ENCODE measurements at places on chromosomes 3 and 15.

DNA sequence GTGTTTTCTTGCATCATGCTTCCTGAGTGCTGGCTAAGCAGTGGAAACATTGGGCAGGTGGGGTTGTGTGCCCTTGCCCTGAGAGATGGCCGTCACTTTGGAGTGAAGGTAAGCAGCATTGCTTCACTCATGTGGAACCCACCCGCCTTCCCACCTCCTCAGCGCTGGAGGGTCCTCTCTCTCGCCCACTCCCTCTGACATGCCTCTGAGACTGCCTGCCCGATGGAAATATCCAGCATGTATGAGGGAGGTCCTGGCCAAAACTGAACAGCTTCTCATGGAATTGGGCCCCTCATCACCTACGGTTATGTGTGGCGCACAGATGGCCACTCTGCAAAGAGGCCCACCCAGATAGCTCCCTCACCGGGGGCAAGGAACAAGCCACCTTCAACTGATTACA is 48.6 kb downstream of the SMAD3 start:
- no peak for DNase-seq

DNA sequence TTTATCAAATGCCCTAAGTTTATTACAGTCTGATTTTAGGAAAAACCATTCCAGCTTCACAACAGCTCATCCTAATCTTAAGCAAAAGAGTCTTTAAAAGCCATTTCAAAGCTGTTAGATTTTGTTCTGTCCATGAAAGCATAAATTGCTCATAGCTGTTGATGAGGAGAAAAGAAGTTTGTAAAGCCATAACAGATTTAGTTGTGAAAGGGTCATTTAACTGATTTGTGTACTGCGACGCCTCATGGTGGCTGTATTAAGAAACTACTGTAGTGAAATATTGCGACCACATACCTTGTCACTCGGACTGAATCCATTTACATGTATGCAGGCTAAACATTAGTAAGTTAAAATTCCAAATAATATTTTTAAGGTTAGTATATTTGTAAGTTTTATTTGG is 20.9 kb downstream of the BBX start:
- DNase-seq, result no peak

DNA sequence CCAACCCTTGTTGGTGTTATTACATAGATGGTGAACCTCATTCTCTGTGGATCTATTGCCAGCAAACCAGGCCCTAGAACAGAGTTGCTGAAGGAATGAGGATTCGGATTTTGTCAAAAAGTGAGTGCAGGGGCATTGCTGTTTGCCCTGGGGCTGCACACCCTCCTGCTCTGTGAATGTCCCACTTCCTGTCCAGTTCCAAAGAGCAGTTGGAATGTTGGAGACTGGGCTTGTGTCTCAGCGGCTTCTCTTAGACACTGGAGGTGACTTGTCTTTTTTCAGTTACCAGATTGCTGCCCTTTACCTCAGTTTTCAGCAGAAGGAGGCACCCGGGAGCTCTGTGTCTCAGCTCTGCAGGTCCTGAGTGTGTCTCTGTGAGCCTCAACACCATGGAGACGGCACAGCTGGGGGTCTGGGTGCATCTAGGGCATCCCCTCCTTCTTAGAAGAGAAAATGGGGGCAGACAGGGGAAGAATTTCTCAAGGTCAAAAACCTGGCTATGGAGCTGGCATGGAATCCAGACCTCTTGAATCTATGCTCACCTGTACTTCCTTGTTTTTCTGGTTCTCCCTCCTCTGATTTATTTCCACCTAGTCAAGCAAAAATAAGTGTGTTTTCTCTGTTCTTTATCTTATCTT is 46.3 kb downstream of the LIMD1 start:
- no peak for DNase-seq

DNA sequence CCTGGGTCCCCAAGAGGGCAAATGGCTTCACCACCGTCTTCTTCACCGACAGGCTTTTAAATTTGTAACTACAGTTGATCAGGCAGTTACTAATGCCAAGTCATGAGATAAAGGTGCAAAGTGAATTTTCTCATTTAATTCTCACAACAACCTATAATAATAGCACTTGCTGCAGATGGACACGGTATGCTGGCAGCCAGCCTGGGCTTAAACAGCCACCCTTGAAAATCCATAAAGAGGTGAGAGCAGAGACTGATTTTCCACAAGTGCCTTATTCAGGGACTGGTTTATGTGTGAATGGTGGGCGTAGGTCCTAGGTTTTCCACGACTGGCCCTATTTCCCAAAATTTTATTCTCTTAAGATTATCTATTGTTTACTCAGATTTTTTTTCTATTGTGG is 117.8 kb downstream of the RAB11A start:
- DNase-seq, result no peak

GRCh38 chr15:41631880-41632470 is 28.2 kb upstream of the MGA start:
- no peak for DNase-seq

DNA sequence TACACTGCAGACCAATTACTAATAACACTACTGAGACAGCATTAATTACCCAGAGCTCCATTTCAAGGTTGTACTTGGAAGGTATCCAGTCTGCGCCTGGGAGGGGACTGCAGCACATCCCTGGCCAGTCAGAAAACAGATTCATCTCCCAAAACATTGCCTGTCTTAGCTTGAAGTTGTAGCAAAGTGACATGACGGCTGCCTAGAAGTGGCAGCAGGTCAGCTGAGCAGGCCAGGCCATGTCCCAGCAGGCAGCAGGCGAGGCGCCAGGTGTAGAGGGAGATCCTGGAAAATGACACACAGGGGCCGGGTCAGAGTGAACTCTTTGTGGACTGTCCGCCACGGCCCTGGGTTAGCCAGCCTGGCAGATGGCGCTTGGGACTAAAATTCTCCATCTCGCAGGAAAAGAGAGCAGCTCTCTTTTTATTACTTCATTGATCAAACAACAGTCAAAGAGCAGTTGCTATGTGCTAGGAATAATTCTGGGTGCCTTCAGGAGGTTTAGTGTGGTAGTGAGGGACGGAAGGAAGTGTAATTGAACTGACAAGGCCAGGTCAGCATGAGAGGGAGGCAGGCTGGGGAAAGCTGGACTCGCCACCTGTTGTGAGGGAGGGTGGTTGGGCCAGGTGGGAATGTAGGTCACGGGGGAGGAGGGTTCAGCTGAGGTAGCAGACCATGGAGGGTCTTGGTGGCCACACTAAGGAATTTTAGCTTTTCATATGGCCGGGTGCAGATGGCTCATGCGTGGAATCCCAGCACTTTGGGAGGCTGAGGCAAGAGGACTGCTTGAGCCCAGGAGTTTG is 1.3 kb upstream of the MAP6D1 start:
- DNase-seq, result no peak

GRCh38 chr3:445960-446359 is 249.4 kb downstream of the CHL1 start:
- no peak for DNase-seq

- DNase-seq, result no peak
These were observed 92.8 kb upstream of the UBE2E1 start for GRCh38 chr3:23712656-23713559.

- DNase-seq, result no peak
These were observed 22.8 kb upstream of the RPL29 start for GRCh38 chr3:52018319-52019000.

- peak; percentile 45 for DNase-seq
These were observed 125.5 kb downstream of the GADL1 start for GRCh38 chr3:30768703-30769550.

GRCh38 chr15:31230630-31231485 is 95.8 kb upstream of the KLF13 start:
- no peak for DNase-seq
